ENCODE measurements at places on chromosomes 16 and 17.

- no peak for DNase-seq
These were observed 4.1 kb upstream of the PPP1R9B start for GRCh38 chr17:50154604-50155003.

GRCh38 chr17:43528988-43529814 lies 16.9 kb downstream of the ETV4 start:
- no peak for DNase-seq

DNA sequence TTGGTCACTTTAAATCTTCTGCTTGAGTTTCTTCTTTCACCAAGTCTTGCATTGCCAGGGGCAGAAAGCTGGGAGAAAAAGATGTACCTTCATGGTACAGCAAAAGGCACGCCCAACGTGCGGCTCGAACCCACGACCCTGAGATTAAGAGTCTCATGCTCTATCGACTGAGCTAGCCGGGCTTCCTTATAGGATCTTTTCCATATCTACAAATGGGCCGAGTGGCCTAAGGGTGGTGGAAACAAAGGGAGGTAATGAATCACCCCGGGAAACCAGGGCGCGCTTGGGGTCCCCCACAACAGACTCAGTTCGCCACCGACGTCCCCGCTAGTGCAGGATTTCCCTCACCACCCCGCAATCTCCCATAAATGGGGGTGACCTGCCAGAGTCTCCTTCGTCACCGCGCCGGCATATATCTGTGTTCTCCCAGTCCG lies 7.5 kb upstream of the OR1F1 start:
- DNase-seq = no peak

- no peak for DNase-seq
These were observed 33.9 kb upstream of the CLEC18B start for GRCh38 chr16:74455213-74455612.

DNA sequence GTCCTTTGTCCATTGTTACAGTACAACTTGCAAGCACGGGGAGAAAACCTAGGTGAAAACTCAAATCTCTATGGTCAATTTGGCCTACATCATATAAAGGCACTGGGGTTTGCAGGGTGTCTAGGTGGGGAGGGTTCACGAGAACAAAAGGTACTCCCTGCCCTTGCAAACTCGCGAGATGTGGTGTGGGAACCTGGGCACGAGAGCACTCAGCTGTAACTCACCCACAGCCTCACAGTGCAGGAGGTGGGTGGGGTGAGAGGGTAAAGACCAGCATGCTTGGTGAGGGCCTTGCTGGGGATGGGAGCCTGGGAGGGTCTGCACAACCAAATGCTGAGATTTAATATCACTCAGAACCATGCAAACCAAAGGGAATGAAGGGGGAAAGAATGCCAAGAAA lies 18.4 kb upstream of the ZNF594 start:
- no peak for DNase-seq

DNA sequence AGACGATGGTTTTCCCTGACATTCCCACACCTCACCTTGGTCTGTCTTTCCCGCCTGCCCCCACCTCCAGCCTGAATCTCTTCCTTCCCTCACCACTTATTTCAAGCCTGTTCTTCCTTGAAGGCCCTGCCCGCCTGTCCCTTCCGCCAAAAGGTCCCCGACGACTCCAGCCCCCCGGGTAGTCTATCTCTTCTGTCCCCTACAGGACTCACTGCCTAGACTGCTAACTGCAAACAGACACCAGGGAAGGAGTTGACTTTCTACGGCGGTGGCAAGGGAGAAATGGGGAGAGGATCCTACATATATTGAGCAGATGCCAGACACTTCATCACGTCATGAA lies 53.7 kb downstream of the NT5M start:
- no peak for DNase-seq

GRCh38 chr16:49961089-49961488 lies 63.9 kb upstream of the CNEP1R1 start:
- DNase-seq = no peak

- DNase-seq = no peak
These were observed 47.7 kb upstream of the MEAK7 start for GRCh38 chr16:84552135-84552534.

GRCh38 chr17:18140648-18141047 lies 32.1 kb downstream of the MYO15A start:
- DNase-seq = no peak

All from NCI-H1694 (cell line).